ENCODE measurements at places on chromosomes 1 and 21. TPM values are rescaled to one million over a fixed set of nuclear protein-coding genes. Genes with fewer than 3 reads are reported as not detected.

The COL24A1 gene
- total RNA-seq = 0.98 TPM

The PTGER3 gene
- total RNA-seq = 17.7 TPM

DNA sequence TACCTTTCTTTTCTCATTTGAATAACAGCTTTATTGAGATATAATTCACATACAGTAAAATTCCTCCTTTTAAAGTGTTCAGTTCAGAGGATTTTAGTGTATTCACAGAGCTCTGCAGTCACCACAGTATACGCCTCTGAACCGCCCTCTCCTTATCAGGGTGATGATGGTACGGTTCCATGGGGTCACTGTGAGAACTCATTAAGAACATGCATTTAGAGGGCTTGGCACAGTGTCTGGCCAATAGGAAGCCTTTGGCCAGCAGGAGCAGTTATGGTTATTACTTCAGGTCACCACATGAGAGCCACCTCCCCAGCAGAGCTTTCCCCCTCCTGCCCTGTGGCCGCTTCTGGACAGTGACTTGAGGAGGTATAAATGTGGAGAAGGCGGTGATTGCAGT is 27.3 kb downstream of the KCNQ4 start:
- DNase-seq = no peak

- no peak for DNase-seq
These were observed 264.8 kb upstream of the DUSP10 start for GRCh38 chr1:222006715-222007114.

DNA sequence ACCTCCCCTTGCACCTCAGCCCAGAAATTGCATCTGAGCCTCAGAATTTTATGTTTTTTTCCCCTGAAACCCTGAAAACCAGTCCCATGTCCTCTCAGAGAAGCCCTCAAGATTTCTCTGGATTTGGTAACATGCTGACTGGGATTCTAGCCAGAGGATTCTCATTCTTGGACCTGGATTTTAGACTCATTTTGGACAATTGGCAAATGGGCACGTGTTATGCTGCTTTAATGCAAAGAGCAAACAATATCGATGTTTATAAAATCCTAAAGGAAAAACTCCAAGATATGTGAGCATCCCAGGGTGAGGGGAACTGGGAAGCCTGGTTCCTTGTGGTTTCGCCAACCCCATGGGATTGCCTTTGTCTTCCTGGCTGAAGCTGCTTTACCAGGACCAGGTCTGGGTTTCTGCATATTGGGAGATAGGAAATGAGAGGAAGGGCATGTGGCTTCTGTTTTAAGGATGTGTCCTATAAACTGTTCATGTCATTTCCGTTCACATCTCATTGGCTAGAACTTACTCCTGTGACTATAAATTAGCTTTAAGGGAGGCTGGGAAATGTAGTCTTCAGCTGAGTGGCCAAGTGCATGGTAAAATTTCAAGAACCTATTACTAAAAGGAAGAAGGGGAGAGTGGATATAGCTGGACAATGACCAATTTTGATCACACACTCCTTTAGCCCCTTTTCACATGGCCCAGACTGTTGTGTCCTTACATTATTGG is 27.2 kb upstream of the BCL10 start:
- DNase-seq = no peak

The IL20 gene
- total RNA-seq = not detected
